ENCODE measurements at places on chromosomes 4 and X.

DNA sequence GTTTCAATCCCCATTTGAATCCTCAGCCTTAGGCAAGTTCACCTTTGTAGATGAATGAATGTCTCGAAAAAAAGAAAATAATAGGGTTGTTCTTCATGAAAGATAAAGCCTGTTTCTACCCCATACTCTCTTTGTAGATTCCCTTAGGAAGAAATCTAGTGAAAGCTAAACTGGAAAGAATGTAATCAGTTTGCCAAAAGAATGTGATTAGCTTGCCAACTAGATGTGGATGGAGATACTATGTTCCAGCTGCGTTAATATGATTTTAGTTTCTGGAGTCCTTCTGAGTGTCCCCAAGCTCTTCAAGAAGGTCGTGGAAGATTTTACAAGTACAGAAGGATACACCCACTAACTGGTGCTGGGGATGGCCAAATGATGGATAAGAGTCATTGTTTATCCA, 162.3 kb upstream of the EDNRA start:
- no peak for DNase-seq

- peak; percentile 83 for DNase-seq
These were observed at the start of gene RNF150 for GRCh38 chr4:141133146-141133998. Gene RNF150, minus strand, starts transcription at chr4:141133469.

- DNase-seq = no peak
These were observed 24.8 kb downstream of the DOK7 start for GRCh38 chr4:3487861-3488260.

- DNase-seq = no peak
These were observed 7.0 kb upstream of the CDKN2AIP start for GRCh38 chr4:183437452-183437851.

GRCh38 chr4:54289316-54289715, 60.2 kb downstream of the PDGFRA start:
- no peak for DNase-seq

Measured in uterus (tissue), 4 donors.